EL (cell line): ENCODE measurements at places on chromosomes 4 and X.
A peak's percentile ranks its signal among the peaks of the same experiment; 100 is the strongest.

GRCh38 chrX:10952619-10953018, 158.5 kb upstream of the HCCS start:
- DNase-seq, result no peak

GRCh38 chr4:183449193-183449882, 4.9 kb downstream of the CDKN2AIP start:
- peak; percentile 93 for DNase-seq

DNA sequence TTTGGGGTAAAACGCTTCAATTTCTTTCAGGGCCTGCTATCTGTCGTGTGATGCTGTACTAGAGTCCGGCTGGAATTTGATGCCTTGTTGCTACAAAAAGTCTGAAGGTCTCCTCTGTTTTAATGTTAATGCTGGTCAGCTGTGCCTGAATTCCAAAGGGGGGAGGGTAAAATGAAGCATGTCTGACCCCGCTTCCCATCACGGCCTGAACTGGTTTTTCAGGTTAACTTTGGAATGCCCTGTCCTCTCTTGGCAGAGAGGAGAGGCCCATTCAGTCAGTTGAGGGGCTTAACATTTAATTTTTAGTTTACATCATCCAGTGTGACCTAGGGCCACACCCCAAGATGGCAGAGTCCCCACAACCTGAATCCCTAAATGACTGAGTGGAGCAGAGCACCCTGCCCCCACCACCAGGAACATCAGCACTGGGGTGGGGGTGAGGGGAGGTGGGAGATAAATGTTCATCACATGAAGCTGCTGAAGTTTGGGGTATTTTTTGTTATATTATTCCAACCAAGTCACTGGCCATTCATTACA, 47.9 kb upstream of the GPR78 start:
- no peak for DNase-seq

DNA sequence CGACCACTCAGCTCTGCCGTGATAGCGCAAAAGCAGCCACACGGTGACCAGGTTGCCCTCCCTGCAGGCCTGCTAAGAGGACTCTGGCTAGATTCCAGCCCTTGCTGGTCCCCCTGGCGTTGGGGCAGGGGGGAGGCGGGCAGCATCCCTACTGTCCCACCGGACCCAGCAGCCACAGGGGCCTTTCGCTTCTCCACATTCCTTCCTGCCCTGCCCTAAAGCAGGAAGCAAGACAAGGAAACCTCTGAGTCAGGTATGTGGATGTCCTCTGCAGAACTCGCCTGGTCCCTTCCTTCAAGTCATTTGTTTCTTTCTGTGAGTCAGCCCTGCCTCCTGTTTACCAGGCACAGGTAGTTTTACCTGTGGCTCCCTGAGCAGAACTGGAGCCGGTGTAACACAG, 60.2 kb upstream of the CLDN34 start:
- no peak for DNase-seq

- DNase-seq, result peak; percentile 35
Measured at GRCh38 chr4:7650606-7651385, 216.1 kb upstream of the PSAPL1 start.

DNA sequence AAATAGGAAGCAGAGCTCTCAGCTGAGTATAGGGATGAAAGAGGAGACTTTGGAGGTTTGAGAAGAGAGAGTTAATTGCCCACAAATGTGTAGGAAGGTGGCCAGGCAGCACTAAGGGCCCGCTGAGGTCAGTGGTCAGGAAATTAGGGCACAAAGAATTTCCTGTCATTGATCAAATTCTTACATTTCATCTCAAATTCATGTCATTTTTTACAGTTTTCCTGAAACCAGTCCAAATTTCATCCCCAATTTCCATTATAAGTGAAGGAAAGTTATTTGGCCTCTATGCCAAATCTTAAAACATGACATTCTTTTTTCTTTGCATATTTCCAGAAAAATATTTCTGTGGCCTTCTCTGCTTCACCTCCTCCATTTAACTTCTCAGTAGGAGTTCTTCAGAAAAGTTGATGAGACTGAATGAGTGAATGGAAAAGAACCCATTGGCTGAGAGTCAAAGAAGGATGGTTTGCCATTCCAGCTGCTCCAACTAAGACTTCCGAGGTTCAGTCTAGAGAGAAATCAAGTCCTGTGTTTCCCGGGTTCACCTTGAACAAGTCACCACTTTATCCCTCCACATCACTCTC, 68.7 kb upstream of the SPRY1 start:
- DNase-seq, result no peak

DNA sequence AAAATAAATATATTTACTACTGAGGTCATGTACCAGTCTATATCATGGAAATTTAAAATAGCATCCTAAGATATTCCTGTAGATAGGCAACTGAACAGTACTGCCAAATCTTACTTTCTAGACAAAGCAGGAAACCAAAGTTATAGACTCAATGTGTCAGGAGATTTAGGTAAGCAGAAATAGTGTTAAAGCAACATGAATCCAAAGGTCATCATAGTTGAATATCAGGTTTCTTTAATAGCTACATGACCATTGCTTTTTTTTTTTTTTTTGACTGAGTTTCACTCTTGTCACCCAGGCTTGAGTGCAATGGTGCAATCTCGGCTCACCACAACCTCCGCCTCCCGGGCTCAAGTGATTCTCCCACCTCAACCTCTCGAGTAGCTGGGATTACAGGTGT, 20.2 kb upstream of the ACSL4 start:
- no peak for DNase-seq

- no peak for DNase-seq
Measured at GRCh38 chrX:74940414-74940813, 15.2 kb upstream of the NEXMIF start.

- peak; percentile 52 for DNase-seq
Measured at GRCh38 chrX:40012039-40012867, 85.5 kb downstream of the BCOR start.

DNA sequence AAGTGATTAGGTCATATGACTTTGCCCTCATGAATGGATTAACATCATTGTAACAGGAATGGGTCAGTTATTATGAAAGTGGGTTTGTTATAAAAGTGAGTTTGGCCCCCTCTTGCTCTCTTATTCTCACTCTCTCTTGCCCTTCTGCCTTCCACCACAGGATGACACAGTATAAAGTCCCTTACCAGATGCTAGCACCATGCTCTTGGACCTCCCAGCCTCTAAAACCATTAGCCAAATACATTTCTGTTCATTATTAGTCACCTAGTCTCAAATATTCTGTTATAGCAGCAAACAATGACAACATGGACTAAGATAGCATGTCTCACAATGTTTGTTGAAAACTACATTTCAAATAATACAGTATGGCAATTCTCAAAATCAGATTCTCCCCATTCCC, 59.7 kb downstream of the RWDD4 start:
- DNase-seq, result no peak

DNA sequence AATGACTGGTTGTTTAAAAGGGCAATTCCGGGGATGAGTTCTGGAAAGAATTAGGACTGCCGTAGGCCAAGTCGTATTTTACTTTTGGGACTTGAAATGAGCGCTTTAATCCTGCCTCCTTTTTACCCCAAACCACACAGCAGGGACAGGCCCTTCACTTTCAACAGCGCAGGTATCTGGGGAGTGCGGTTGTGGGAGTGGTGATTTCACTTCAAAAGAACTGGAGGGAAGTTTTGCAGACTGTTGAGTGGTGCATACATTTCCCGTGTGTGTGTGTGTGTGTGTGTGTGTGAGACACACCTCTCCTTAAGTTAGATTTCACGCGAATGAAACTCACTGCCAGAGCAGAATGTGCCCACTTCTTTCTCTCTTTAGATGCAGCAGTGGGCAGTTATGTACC, 2.8 kb downstream of the NHS start:
- no peak for DNase-seq

DNA sequence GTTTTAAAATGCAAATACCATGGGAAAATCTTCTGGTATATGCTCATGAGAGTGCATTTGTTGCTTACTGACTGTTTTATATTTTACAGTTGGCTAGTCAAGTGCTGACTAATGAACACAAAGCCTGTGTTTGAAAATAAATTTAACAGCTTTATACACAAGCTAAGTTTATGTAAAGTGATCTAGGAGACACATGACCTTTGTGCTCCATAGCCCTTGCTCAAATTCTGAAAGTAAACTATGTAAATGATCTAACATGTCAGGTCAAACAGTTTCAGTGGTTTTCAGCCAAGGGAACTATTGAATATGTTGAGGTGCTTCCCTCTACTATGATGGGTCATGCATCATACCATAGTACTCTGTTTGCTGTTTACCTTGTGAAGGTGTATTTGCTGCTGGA, 36.7 kb downstream of the DIAPH2 start:
- DNase-seq, result no peak

GRCh38 chr4:147840838-147841738, 109.2 kb downstream of the ARHGAP10 start:
- DNase-seq, result no peak

- no peak for DNase-seq
Measured at GRCh38 chr4:61214680-61215079, 14.6 kb downstream of the ADGRL3 start.

- peak; percentile 18 for DNase-seq
Measured at GRCh38 chrX:124211312-124211942, 121.0 kb upstream of the TEX13D start.

DNA sequence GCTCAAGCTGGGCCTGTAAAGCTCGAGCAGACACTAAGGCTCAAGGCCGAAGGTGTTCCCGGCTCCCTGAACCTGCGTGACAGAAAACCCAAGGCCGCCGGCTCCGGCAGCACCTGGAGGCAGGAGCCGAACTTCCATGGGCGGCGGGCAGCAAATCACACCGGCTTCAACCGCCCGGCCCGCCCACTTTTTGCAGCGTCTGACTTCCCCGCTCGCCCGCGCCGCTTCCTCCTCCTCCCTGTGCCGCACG, 940 bp upstream of the NSD2 start:
- peak; percentile 84 for DNase-seq

- DNase-seq, result no peak
Measured at GRCh38 chr4:102959496-102959895, 60.0 kb downstream of the SLC9B1 start.

- DNase-seq, result no peak
Measured at GRCh38 chrX:110045421-110045820, 42.5 kb downstream of the TMEM164 start.

- peak; percentile 15 for DNase-seq
Measured at GRCh38 chr4:100828986-100829685, 311.3 kb upstream of the EMCN start.

- peak; percentile 46 for DNase-seq
Measured at GRCh38 chrX:45850775-45851433, 650.2 kb upstream of the DIPK2B start.

- no peak for DNase-seq
Measured at GRCh38 chr4:123974386-123975149, 578.0 kb downstream of the SPRY1 start.

DNA sequence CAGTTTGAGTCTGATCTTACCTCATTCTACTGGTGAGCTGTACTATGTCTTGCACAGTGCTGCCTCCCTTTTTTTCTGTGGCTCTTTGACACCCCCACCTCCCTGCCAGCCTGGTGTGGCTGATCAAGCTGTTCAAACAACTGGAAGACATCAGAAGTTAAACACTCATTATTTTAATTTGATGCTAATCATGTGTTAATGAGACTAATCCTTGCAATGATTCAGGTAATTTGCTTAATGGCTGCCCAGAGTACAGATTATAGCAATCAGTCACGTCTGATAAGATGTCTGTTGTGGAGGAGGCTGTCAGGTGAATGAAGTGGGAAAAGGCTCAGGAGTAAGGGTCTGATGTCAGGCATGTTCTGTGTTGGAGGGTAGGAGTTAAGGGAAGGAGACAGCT, 87.4 kb upstream of the GK2 start:
- no peak for DNase-seq

DNA sequence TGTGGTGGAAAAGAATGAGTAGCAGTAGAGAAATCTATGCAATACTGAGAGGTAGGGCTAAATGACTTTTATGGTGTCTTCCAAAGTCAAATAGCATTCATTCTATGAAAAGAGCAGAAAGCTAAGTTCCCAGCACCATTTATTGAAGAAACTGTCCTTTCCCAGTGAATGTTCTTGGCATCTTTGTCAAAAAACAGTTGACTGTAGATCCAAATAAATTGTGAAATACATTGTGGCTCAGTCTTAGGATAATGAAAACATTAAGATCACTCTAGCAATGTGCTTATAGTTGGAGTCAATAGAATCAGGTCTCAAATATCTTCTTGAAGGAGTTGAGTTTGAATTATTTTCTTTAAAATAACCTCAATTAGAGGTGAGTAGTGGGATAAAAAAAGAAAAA, 19.4 kb downstream of the AREG start:
- DNase-seq, result no peak

DNA sequence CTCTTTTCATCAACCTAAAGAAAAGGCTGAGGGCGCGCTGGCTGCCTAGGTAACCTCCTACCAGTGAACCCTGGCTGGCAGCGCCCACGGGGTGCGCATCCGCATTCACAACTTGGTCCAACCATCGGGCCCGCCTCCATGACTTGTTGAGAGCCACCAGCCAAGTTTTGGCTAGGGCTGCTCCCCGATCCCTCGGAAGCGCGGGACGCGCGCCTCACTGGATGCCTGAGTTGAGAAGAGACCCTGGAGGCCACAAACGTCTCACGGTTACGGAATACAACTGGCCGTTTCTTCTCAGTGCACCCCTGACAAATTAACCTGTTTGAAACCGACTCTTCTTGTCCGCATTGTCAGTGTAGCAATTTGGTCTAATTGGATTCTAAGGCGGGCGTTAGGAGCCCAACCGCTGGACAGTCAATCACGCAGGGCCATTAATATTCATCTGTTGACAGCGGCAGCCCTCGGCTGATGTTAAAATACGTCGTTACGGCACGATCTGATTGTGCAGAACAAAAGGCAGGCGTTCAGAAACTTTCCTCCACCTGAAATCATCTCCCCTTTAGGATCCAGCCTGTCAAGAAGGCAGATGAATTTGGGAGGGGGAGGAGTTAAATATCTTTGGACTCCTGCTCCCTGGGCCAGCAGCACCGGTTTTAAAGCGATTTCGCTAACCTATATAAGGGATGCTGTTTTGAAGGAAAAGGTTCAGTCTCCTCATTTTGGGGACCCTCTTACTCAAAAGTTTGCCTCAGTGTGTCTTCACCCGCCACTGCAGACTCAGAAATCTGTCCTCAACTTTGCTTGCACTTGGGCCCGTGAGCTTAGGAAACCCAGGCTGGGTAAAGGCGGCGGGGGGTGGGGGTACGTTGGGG, 1.2 kb downstream of the GPC3 start:
- DNase-seq, result no peak

GRCh38 chr4:140612357-140612756, 43.6 kb upstream of the UCP1 start:
- no peak for DNase-seq

DNA sequence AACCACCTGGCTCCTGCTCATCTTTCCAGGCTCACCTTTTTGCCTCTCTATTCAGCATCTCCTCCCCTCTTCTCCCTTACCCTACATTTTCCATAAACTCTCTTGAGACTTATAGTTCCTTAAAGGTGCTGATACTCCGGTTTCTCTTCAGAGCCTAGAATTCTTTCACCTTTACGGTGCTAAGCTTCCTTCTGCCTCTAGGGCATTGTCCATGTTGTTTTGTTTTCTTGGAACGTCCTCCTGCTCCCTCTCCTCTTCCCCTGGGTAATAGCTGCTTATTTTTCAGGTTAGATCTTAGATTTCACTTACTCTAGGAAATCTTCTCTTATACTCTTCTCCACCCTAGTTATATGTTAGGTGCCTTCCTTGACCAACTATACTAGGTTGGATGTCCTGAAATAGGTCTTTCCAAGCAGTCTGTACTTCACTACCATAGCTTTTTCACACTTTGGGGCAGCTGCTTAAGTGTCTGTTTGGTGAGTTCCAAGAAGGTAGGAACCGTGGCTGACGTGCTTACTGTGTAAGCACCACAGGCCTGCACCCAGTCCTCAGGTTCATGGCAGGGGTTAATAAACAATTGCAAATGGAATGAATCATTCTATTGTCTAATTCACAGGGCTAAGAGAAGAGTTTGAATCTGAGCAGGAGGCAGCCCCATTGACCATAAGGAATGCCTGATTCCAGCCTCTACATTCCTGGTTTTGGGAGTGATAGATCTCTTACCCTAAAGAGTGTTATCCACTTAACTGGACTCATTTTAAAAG, 227.5 kb downstream of the MGST2 start:
- no peak for DNase-seq
